Left ventricle myocardium superior (tissue), 1 donor: ENCODE measurements at places on chromosomes 6 and 20.

DNA sequence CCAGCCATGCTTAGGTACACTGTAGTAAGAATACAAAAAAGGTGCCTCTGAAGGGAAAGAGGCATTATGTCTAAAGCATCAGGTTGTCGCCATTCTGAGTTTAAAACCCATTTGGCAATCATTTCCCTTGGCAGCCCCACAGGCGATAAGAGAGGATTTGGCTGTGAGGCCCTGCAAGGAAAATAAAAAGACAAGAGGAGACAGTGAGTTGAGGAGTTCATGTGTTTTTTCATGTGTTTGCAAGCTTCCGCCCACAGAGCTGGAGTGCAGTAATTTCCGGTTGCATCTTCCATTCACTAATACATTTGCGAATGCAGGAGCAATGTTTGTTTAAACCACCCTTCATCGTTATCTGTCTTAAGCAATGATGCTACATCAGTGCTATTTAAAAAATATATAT is 138.5 kb upstream of the SOX4 start:
- DNase-seq: no peak

DNA sequence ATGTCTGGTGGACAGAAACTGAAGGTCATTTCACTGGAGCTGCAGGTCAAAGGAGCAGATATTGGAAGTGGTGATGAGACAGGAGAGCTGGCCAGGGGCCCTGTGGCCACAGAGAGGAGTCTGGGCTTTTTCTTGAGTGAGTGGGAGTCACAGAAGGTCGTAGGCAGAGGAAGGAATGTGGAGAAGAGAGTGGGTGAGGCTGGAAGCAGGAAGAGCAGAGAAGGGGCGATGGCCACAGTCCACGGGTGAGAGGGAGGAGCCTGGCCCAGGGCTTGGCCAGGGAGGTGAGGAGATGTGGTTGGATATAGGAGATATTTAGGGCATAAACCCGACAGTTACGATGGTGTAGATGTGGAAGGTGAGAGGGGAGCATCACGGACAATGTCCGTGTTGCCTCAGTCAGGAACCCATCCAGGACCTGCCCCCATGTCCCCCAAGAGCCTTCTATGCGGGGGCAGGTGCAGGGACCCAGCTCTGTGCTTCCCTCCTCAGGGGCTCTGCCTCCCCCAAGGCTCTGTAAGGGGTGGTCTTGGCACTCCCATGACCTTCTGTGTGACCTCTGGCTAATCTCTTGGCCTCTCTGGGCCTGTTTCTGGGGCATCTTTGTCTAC is 150.5 kb upstream of the PTPN1 start:
- DNase-seq: no peak

DNA sequence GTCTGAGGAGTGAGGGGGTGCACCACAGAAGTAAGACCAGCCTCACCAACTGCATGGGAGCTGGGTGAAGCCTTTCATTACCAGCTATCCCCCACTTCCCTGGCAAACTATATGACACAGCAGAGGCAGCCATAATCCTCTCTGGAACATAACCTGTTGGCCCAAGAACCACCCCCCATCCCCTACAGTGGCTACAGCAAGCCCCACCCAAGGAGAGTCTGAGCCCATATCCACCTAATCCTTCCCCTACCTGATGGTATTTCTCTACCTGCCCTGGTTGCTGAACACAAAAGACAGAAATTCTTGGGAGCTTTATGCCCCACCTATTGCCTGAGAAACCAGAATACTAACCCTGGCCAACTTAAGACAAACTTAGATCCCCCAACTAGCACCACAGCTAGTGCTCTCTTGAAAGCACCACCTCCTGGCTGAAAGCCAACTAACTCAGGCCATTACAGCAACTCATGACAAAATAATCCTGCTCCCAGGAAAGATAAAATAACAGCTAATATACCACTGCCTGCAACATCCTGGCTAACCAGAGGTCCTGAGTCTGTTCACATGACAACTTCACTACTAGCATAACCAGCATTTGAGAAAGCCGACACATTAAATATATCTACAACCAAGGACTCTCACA is 11.2 kb downstream of the RNGTT start:
- no peak for DNase-seq

GRCh38 chr20:61902221-61902869 is 163.3 kb downstream of the TAF4 start:
- DNase-seq: no peak

DNA sequence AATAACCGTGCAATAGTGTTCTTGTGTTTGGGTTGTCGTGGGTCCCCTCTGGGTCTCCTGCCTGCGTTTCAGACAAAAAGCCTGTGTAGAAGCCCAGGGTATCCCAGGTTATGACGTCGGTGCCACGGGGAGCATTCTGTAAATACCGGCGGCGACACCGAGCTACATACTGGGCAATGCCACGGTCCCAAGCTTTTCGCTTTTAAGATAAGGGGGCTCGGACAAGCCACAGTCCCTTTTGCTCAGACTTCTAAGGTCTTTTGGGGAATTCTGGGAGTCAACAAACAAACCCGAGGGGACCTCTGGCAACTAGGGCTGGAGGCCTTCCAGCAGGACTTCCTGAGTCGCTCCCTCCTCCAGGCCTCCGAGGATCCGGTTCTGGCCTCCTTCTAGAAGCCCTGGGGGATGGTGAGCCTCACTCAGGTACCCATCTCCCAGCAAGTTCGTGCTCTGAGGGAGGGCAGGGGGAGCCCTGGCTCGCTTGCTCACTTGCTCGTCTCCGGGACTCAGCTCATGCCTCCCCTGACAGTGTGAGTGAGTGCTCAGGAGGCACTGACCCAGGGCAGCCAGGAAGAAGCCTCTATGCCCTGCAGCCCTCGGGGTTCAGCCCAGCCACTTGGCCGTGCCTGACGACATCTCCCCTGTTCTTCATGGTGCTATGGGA is 62.4 kb upstream of the MRPS10 start:
- DNase-seq: peak; percentile 74
